Stimulated activated naive CD8-positive, alpha-beta T cell treated with anti-CD3 and anti-CD28 coated beads, Interleukin-15, Interleukin-2, amounts not matched to agents 100 U/mL and 50 U/mL, for 24 hours (primary cell): ENCODE measurements at places on chromosomes 1 and 21.

GRCh38 chr1:220300442-220301121, 28.3 kb upstream of the RAB3GAP2 start:
- DNase-seq = no peak

DNA sequence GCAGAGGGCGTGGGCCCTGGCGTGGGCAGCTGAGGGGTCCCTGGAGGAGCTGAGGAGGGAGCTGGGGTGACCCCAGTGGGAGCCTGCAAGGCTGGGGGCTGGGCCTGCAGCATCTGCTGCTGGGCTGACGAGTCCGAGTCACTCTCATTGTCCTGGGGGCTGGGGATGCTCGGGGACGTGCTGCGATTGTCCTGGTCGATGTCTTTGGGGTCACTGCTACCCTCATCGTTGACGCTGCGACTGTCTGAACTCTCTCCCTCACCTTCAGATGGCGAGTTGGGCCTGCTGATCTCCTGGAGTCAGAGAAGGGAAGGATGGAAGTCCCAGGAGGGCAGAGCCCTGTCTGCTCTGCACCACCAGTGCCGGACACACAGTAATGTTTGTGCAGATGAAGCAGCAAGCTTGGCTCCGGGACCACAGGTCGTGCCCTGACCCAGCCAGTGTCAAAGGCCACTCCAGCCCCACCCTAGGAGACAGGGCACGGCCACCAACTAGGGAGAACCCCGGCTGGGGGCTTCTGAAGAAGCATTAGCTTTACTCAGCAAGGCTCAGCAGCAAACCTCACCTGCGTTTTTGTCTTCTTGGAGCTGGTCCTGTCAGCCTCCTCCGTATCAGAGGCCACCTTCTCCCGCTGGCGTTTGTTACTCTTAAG, 43.4 kb downstream of the SLC45A1 start:
- DNase-seq = no peak

DNA sequence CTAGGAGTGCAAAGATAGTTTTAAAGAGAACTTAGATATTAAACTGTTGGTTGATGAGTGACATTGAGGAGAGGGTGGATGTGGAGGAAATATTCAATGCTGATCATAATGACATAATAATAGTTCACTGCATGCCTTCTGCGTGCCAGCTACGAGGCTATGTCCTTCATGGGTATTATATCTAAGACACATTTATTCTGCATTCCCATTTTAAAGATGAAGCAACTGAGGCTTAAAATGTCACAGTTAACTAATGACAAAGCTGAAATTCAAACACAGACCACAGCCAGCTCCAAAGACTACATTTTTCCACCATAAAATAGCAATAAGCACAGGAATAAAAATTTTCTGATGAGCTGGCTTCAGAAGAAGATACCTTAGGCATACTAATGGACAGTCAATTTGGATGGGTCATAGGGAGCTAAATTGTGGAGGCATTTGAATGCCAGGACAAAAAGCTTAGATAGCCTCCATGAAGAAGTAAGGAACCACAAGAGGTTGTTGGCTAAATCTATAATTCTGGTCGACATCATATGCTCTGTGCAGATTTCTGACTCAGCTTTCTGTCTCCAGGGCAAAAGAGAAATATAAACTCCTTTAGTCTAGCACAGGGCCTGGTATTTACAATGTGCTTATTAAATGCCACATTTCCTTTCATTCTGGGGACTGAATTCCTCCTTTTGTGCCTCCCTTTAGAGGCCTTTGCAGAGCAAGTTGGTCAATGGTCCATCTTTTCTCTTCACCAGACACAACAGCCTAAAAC, 71.2 kb upstream of the NRIP1 start:
- DNase-seq = no peak

DNA sequence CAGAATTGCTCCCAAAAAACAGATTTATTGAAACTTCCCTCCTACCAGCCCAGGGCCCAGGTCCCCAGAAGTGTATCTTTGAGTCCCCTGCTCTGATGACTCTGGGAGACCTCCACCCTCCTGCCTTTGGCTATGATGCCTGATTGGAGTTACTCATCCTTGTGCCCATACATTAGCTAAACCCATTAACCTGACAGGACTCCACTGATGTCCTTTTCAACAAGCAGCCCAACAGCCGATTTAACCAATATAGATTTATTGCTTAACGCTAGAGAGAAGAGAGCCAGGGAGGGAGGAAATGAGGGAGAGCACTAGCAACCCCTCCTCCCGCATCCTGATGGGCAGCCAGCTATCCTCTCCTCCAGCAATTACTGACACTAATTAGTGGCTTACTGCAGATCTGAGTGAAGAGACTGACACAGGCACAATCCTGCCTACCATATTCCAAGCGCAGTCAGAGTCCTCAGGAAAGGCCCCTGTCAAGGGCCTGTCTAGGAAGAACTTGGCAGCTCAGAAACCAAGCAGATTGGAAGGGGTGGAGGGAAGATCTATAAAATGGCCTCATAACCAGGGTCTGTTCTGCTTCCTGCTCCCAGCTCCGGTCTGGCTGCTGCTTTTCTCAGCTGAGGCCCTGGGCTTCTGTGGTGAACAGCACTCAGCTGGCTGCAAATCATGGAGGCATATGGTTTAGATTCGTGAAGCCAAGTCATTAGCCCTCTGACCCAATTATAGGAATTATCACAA, 484.5 kb upstream of the DAB1 start:
- no peak for DNase-seq
